ENCODE measurements at places on chromosomes 7 and 10. TPM values are rescaled to one million over a fixed set of nuclear protein-coding genes. Genes with fewer than 3 reads are reported as not detected.

C10orf71 gene
- 0.09 TPM for polyA plus RNA-seq

GRCh38 chr7:102841290-102841689, 71.5 kb upstream of the LRRC17 start:
- DNase-seq: no peak

DNA sequence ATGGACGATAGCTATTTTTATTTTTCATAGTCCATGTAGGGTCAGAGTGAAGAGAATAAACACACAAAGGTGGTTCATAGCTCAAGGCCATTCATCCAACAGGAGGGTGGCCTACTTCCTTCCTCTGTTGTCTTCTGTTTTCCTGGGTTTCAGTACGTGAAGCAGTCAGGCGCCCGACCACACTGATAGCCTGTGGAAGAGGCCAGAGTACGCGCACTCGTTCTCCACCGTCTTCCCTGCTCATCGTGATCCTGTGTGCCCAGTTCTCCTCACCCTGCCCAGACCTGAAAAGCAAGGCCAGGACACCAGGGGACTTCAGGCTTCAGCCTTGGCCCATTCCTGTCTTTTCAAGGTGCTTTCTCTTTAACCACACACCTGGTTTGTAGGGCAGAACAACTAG, 134.7 kb downstream of the GLCCI1 start:
- no peak for DNase-seq

- DNase-seq: no peak
Observed at GRCh38 chr7:681551-682307, 44.8 kb upstream of the DNAAF5 start.

- no peak for DNase-seq
Observed at GRCh38 chr7:115775981-115776380, 254.6 kb downstream of the TFEC start.

Data from renal cortex interstitium (tissue), 15 donors.